ENCODE measurements at places on chromosomes 4 and X.

DNA sequence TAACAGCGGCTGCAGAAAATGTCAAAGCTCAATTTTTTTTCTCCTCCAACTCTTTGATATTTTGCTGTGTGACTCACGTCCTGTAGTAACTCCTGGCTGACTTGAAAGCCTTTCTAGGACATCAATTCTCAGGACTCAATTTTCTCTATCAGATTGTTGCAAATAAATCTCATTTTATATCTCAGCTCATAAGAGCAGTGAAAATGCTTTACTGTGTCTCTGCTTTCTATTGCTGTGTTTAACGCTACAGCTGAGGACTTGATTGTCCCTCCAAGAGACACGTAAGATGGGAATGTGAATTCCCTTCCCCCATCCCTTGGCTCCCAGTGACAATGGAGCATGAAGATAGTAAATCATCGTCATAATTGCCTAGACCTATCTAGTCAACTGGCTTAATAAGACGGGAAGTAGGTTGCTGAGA is 20.5 kb upstream of the CBR4 start:
- DNase-seq = no peak

DNA sequence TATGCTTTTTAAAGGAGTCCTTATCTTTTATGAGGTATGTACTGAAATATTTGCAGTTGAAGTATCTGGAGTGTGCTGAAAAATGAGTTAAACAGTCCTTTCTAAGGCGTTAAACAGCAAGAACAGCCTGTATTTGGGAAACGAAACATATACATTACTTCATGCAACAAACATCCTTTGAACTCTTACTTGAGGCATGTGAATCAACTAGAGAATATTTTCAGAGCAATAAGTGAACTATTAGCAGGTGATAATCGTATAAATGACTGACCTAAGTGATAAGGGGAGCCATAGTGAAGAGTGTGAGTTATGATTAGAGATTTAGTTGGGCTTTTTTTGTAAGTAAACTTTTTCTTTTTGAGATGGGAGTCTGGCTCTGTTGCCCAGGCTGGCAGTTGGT is 45.9 kb upstream of the RHOH start:
- no peak for DNase-seq

DNA sequence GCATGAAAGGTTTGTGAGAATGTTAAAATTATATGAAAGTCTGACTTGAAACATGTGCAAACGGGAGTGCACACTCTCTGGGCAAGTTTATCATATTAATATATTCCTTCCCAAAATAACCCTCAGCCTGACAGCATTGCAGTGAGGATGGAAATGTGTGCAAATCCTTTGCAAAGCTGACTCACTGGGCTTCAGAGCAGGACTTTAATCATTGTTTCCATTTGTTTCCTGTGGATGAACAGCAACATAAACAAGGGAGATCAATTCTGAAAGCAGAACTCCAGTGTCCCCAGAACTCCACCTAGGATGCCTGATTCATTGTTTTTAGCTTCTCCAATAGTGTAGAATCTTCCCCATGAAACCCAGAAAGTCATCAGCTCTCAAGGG is 32.9 kb downstream of the SLC2A9 start:
- no peak for DNase-seq

GRCh38 chrX:136867518-136867917 is 13.0 kb downstream of the RBMX start:
- no peak for DNase-seq

GRCh38 chr4:131348263-131348662 is 1800.8 kb upstream of the PCDH10 start:
- DNase-seq = no peak

DNA sequence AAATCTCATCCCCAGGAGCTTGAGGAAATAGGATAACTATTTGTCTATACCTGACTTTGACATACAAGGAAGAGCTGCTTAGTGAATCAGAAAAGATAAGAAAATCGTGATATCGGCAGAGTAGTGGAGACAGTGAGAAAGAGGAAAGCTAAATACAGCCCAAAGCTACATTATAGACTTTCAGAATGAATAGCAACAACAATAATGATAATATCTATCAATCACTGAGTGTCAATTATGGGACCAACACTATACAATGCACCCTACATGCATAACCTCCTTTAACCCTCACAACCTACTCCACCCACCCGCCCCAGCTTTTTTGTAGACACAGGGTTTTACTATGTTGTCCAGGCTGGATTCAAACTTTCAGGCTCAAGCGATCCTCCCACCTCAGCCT is 205.1 kb downstream of the PPP3CA start:
- DNase-seq = no peak
